Brain pericyte (primary cell): ENCODE measurements at places on chromosomes 1 and 21.

- no peak for DNase-seq
Measured at GRCh38 chr1:174134003-174134659, 25.2 kb upstream of the RABGAP1L start.

DNA sequence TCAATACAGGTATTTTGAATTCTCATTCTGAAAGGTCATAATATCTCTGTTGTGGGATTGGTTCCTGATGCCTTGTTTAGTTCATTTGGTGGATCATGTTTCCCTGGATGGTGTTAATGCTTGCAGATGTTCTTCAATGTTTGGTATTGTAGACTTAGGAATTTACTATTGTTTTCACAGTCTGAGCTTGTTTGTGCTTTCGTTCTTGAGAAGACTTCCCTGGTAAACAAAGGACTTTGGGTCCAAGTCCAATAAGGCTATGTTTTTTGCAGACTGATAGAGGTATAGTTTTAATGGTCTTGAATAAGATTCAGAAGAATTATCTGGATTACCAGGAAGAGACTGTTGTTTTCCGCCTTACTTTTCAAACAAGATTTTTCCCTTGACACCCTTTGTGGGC, 1646.3 kb downstream of the AMY1C start:
- DNase-seq: no peak

DNA sequence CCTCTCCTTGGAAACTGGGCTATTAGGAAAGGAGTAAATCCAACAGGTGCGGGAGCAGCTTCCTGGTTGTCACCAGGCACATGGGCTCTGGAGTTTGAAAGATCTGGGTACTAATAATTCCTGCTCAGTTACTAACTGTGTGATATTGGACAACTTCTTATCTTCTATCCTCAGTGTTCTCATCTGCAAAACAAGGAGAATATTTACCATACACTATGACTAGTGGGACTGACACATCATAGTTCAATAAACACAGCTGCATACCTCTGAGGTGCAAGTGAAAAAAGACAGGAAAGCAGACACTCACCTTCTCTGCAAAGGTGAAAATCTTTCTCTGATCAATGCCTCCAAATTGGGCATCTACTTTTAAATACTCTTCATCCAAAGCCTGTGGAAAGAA, 19.7 kb downstream of the YARS1 start:
- no peak for DNase-seq

- no peak for DNase-seq
Measured at GRCh38 chr1:204994086-204994862, 48.7 kb upstream of the CNTN2 start.

DNA sequence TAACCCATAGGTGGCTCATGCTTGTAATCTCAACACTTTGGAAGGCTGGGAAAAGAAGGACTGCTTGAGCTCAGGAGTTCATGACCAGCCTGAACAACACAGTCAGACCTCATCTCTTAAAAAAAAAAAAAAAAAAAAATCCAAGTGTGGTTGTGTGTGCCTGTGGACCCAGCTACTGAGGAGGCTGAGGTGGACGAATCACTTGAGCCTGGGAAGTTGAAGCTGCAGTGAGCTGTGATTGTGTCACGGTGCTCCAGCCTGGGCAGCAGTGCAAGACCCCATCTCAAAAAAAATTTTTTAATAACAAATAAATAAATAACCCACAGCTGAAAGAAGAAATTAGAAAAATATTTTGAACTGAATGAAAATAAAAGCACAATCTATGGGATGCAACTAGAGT, 13.8 kb downstream of the INTS7 start:
- no peak for DNase-seq

- DNase-seq: no peak
Measured at GRCh38 chr1:65799601-65800000, 6.9 kb downstream of the PDE4B start.

DNA sequence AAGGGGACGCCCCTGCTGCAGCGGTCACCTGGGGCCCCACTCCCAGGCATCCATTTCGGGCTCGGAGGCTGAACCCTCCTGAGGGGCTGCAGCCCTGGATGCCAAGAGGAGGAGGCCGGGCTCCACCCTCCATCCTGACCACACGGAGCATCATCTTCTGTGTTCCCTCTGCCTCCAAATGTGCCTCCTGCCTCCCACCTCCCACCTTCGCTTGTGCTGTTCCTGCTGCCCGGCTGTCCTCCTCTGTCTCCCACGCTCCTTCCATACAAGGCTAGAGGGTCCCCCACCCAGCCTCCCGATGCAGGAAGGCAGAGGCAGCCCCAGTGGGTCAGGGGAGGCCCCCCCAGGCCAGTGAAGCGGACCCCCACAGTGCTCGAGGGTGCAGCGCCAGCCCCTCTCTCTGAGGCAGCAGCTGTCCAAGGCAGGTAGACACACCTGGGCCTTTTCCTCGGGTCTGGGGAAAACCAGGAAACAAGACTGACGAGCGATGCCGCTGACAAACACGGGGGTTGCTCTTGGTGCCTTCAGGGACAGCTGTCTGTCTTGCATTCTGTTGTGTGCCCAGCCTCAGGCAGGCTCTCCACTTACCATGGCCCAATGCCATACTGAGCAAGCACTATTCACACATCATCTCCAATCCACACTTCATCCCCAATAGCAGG, 16.8 kb upstream of the PLEKHG5 start:
- DNase-seq: no peak

DNA sequence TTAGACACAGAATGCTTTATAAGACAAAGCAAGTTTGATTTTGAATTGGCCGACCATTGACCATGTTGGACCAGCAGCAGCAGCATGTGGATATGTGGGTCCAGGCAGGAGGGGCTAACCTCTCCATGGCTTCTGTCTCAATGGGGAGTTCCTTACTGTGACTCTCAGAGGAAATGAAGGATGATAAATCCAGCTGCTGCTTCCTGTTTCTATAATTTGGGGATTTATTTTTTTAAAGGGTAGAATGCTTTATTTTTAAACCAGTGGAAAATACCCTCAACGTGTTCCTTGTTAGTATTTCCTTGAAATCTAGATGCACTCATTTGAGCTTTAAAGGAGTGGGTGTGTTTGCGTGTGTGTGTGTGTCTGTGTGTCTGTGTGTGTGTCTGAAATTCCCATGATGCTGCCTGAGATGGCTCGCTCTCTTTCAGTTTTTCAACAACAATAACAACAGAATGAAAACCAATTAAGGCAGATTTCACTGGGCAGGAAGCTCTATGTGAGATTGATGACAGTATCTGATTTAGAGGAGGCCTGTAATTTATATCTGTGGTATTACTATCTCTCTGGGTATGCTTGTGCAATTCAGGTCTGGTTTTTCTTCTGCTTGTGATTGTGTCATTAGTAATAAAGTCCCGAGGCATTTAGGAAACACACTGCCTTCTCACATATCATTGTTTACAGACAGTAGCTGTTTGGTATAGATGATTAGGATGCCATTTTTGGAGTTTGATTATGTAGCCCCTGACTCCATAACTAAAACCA, 86.1 kb upstream of the ZNF326 start:
- DNase-seq: no peak

- no peak for DNase-seq
Measured at GRCh38 chr1:197312163-197312562, 44.1 kb downstream of the CRB1 start.

GRCh38 chr1:208044589-208045462, 133.9 kb upstream of the CD34 start:
- no peak for DNase-seq

DNA sequence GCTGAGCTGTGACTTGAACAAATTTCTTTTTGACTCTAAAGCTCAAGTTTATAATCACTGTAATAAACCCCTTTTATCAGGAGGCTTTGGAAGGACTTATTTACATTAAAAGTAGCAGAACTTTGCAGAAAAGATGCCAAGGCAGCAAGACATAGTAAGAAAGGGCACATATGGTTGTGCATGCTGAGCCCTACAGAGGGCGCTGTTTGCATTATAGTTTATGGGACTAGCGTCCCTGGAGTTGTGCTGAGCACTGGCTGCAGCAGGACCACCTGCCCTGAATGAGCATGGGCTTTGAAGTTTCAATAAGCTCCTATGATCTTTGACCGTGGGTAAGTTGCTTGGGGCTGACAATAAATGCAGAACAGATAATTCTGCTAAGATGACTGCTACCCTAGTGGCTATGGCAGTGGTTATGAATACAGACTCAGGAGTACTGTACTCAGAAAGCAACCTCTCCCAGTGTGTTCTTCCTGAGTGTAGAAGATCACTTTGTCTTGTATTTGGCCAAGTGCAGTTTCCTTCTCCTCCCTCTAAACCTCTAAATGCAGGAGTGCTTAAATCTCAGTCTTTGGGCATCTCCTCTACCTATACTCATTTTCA, 45.4 kb upstream of the USP1 start:
- DNase-seq: no peak

- no peak for DNase-seq
Measured at GRCh38 chr21:28953247-28953646, 39.4 kb downstream of the LTN1 start.
